ENCODE measurements at places on chromosomes 1 and 21.

DNA sequence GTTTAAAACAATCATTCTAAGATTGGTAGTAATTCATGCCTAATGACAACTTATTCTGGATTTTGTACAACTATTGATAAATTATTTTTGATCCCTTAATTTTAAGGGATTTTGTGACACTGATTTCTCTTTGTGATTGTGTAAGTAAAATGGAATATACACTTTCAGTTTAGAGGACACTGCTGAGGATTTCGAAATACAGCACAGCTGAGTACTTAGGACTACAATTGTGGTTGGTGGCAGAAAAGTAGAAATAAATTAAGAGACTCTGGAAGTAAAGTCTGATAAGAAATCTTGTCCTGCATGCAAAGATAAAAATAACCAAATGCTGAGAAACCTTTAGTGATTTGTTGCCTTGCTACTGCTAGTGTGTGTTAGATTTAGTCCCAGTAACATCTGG is 40.0 kb downstream of the TYW3 start:
- no peak for DNase-seq

- DNase-seq: no peak
Observed at GRCh38 chr1:231162297-231162969, 575 bp downstream of the TRIM67 start.

- no peak for DNase-seq
Observed at GRCh38 chr1:108038653-108039236, 73.8 kb upstream of the VAV3 start.

- DNase-seq: no peak
Observed at GRCh38 chr1:174090471-174090870, 68.3 kb upstream of the RC3H1 start.

DNA sequence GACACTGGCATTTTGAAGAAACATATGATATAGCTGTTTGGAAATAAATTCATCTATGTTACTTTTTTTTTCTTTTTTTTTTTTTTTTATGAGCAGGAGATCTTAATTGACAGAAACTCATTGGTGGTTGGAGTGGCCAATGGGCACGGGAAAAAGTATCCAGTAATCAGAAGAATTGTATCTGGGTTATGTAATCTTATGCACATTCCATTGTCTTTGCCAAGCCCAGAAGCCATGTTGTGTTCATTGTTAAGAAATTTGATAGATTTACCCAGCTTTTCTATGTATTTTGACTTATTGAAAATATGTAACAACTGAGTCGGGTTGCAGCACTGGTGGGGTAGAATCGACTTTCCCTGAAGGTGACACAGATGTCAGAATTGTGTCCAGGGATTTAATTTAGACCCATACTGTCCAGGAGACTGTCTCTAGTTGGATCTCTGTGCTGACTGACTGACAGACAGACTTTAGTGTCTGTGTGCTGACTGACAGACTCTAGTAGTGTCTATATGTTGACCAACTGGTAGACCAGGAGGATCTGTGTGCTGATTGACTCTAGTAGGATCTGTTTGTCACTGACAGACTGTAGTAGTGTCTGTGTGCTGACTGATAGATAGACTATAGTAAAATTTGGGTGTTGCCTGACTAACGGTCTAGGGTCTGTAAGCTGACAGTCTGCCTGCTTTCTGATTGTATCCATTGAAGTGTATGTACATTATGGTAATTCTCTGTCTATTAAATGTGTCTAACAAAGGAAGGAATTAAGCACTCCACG is 12.3 kb upstream of the C4BPB start:
- peak; percentile 16 for DNase-seq

DNA sequence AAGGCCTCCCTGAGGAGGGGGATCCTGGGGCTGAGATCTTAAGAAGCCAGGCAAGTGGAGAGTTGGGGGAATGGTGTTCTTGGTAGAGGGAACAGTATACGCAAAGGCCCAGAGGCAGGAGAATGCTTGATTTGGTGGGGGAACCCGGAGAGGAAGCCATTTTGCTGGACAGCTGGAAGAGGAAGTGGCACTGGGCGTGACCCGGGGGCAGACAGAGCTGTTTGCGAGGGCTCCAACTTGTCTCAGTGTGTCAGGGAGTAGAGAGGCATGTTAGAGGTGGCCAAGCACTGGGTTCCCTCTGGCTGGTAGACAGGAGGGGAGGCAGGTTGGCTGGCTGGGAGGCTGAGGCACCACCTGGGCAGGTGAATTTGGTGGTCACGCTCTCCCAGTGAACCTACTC is 96.3 kb upstream of the ACTL8 start:
- no peak for DNase-seq

DNA sequence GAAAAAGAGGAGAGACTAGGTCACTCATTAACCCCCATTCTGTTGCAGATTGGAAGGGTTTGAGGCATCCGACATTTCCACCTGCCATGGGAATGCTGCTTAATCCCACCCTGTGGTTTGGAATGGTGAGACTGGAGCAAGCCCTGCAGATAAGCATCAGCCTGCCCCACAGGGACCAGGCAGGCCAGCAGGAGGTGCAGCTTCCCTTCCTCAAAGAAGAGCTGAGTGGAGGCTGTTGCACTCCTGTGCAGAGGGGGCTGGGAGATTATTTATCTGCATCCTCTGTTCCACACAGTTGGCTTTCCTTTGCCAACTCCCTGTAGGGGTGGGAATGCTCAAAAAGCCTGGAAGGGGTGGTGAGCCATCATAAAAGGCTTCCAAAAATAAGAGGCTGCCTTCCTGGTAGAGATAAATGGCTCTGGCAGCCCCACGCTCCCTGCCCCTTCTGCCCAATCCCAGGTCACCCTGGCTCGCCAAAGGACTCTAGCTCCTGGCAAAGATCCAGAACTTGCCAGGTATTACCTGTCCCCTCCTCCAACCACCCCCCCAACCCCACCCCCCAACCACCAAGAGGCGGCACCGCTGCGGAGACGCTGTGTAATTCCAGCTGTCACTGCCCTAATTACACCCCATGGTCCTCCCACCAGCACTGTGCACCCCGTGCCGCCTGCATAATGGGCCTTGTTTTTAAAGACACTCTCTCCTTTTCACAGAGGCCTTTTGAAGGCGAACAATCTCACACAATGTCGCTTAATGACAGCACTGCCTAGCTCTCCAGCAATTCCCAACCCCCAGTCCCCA is 83.0 kb upstream of the ZC3H12A start:
- DNase-seq: no peak

- DNase-seq: no peak
Observed at GRCh38 chr1:78825561-78825960, 175.9 kb downstream of the IFI44 start.

GRCh38 chr1:183040547-183040971 is 17.3 kb downstream of the LAMC1 start:
- no peak for DNase-seq

DNA sequence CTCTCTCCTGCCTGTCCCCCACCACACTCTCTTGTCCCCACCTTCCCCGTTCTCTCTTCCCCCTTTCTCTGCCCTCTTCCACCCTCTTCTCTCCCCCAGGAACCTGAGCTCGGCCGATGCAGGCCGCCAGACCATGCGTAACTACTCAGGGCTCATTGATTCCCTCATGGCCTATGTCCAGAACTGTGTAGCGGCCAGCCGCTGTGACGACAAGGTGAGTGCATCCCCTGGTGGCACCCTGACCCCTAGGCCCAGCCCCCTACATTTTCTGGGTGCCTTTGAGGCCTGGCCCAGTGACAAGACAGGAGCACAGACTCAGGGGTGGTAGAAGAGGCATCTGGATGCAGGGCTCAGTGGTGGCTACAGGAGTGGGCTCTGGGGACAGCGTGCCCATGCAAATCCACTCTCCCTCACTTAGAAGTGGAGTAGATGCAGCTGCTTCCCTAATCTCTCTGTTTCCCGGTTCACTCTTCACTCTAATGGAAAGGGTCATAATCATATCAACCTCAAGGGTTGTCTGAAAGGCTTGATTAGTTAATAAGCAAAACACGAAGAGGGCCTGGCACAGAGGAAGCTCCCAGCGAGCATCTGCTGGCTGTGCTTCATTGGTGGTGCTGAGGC is 37.0 kb downstream of the PKP1 start:
- DNase-seq: no peak

- DNase-seq: no peak
Observed at GRCh38 chr1:165565751-165566490, 22.1 kb downstream of the LRRC52 start.

GRCh38 chr1:214364786-214365295 is 83.9 kb downstream of the SMYD2 start:
- no peak for DNase-seq

GRCh38 chr1:220776720-220777326 is 9.9 kb upstream of the MTARC1 start:
- DNase-seq: peak; percentile 50

DNA sequence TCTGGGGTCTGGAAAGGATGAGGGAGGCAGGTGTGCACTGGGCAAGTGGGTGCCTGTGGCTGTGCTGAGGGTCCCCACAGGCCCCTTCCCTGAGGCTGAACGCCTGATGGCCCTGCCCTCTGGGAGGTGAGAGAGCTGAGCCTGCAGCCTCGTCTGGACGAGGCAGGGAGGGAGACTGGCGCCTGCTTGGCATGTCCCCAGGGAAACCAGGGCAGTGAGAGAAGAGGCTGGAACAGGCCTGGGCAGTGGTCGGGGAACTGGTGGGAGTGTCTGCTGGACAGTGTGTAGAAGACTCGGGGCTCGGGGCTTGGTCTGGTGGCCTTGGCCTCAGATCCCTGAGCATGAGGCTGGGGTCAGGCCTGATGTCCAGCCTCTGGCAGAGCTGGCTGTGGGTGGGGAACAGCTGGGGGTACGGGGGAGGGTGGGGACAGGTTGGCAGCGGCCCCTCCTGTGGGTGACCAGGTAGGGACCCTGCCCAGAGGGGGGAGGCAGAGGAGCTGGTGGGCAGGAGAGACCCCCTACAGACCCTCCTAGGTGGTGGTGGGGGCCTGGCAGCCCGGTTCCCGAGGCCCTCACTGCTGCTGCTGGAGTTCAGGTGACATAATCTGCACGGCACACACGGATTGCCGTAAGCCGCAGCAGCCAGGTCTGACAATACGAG is 30.8 kb upstream of the PLCH2 start:
- DNase-seq: no peak

DNA sequence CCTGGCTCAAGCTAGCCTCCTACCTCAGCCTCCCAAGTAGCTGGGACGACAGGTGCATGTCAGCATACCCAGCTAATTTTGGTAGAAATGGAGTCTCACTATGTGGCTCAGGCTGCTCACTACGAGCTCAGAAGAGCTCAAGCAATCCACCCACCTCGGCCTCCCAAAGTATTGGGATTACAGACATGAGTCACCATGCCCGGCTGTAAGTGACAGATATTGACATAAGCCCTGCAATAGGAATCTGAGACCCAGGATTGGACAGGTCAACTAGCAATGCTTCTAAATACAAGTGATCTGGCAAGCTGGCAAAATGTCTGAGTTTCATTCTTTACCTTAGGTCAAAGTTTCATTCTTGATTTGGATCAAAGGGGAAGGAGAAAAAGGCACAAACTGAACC is 40.5 kb upstream of the H6PD start:
- DNase-seq: no peak

GRCh38 chr21:31266241-31266640 is 77.8 kb downstream of the TIAM1 start:
- no peak for DNase-seq

GRCh38 chr21:39845571-39846130 is 21.6 kb upstream of the PCP4 start:
- peak; percentile 4 for DNase-seq

- DNase-seq: peak; percentile 85
Observed at GRCh38 chr1:221839782-221840395, 98.0 kb upstream of the DUSP10 start.

- no peak for DNase-seq
Observed at GRCh38 chr21:45164124-45164511, 89.7 kb downstream of the ADARB1 start.

DNA sequence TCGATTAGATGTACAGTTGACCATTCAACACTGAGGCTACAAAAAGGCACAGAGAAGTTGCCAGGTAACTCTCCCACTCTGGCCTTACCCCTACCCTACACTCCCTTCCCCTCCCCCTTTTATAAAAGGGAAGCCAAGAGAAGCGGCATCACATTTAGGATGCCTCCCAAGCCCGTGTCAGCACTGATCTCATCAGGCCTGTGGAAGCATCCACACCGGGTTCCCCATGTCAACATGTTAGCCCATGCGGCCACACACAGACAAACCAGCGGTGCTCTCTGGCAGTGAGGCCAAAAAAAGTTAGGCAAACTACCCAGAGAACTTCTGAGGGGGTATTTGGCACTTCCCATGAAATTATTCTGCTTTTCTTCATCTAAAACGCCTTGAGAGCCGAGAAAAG is 29.9 kb downstream of the BCAR3 start:
- DNase-seq: no peak

- no peak for DNase-seq
Observed at GRCh38 chr1:211335522-211336157, 9.0 kb downstream of the TRAF5 start.

GRCh38 chr1:228963795-228964177 is 228.5 kb downstream of the RHOU start:
- no peak for DNase-seq

GRCh38 chr1:173062150-173062938 is 11.6 kb upstream of the TNFSF18 start:
- peak; percentile 88 for DNase-seq

GRCh38 chr1:15453734-15454133 is 2.8 kb upstream of the CELA2A start:
- no peak for DNase-seq

- no peak for DNase-seq
Observed at GRCh38 chr1:67250051-67250653, 57.5 kb upstream of the IL12RB2 start.

GRCh38 chr1:121444096-121444495 is 259.3 kb downstream of the SRGAP2C start:
- DNase-seq: no peak

DNA sequence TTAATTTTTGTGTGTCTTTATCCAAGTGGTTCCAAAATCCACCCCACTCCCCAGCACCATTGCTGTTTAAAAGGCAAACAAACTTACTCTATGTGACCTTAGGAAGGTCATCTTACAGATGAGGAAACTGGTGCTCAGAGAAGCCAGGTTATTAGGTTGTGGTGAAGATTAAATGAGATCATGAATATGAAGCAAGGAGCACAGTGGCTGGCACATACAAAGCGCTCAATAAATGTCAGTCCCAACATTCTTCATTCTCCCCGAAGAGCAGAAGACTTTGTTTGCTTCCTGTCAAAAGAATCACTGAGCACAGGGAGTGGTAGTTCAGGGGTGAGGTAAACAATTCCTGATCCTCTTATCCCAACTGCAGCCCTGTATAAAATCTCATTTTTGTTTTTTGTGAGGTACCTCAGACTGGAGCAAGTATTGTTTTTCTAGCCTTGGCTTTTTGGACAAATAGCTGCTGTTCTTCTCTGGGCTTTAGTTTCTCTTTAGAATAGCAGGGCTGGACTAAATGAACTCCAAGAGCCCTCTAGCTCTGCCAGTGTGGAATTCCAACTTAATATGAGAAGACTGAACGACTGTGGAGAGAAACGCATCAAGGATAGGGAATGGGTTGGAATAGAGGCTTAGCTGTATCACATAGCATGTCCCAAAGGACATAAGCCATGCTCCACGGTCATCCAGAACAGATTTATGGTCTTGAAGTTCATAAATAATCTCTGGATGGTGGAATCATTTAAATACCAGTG is 455.3 kb upstream of the USP24 start:
- DNase-seq: no peak
